AML-193 (cell line): ENCODE measurements at places on chromosomes 2 and 18.

DNA sequence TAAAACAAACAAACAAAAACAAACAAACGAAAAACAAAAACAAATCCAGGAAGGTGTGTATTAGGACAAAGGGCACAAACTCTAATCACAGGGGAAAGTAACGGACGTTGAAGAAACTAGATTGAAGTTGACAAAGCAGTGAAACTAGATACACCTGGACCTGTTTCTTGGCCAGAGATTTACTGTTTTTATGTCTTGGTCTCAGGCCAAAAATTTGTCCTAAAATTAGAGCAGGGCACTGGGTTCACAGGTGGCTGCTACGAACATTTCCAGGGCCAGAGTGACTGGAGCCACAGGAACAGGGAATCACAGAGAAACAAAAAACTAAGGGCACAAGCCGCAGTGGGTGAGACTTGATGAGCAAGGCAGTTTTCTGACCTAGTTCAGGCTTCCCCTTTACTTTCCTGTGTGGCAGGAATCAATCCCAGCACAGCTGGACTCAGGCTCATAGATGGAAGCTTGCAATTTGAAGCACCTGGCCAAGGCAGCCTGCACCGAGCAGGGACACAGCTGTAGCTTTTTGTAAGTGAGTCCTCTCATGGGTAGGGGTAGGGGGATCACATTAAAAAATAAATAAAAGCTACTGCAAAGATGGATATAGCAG is 329.4 kb downstream of the DLGAP1 start:
- no peak for DNase-seq

DNA sequence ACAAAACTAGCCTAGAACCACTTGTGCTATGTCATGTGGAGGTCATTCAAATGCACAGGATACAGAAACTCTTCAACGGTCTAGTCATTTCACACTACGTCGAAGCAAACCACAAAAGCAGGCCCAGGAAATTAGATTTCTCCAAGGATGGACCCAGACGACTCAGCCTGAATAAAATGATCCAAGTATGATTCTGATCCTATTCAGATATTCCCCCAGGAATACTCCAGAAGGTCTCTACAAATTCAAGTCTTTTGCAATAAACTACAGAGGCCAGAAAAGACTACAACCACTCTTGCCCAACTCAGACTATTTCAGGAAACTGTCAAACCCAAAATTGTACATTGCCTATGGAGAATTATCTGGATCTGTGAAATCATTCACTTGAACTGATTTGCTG is 422.5 kb downstream of the METTL4 start:
- DNase-seq: no peak

GRCh38 chr2:120732506-120733237 is 3.0 kb upstream of the GLI2 start:
- no peak for DNase-seq

GRCh38 chr2:199085261-199085660 is 372.5 kb downstream of the SATB2 start:
- no peak for DNase-seq
